Left hindlimb (tissue), 1 donor: ENCODE measurements at places on chromosomes 3 and 15.
A peak's percentile ranks its signal among the peaks of the same experiment; 100 is the strongest.

- no peak for DNase-seq
Measured at GRCh38 chr15:31461375-31461774, 134.7 kb downstream of the KLF13 start.

GRCh38 chr15:94412979-94413746 is 181.8 kb downstream of the MCTP2 start:
- DNase-seq, result no peak

DNA sequence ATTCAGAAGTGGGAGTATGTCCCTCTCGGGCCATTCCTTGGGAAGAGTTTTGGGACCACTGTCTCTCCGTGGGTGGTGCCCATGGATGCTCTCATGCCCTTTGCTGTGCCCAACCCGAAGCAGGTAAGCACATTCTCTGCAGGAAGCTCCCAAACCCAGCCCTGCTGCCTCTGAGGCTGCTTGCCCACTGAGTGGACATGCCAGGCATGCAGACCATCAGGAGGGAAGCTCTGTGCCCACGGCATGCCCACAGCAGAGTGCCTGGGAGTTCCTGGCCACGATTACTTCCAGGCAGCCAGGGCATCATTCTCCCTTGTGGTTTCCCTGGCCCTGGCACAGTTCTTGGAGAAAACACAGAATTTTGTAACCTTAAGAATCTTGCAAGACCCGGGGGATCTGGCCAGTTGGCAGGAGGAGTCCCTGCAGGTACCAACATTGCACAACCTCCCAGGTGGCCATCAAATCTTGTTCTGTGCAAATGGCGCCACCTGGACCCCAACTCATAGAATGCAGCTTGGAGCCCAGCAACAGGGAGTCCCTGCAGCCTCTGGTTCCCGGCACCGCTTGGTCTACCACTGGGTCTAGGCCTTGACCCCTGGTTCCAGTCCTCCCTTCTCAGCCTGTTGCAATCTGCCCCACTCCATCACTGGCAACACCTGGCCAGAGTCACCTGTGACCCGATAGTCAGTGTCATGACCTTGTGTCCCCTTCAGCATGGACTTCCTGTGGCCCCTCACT is 20.4 kb downstream of the FAH start:
- DNase-seq, result no peak

DNA sequence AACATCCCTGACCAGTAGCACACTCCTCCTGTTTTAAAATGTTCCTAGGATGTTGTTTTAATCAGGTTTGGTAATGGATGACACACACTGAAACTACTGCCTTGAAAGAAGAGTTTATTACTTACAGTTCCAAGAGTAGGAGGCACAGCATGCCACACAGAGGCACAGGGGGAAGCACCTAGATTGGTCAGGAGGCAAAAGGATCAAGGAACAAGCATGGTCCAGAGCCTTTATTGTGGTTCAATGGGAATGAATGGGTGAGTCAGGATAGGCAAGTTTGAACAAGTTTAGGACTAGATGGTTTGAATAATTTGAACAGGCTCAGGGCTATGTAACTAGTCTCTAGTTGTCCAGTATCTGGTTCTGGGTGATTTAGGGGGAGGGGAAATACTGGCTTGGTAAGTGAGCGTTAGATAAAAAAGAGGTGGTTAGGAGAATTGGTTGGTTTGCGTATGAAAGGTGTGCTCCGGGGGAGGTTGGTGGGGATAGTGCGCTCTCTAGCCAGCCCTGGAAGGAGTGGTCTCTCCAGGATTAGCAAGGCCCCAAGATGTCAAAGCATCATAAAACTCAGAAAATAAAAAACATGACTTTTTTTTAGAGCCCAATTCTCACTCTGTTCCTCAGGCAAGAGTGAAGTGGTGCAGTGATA is 35.1 kb downstream of the TMOD3 start:
- DNase-seq, result no peak

DNA sequence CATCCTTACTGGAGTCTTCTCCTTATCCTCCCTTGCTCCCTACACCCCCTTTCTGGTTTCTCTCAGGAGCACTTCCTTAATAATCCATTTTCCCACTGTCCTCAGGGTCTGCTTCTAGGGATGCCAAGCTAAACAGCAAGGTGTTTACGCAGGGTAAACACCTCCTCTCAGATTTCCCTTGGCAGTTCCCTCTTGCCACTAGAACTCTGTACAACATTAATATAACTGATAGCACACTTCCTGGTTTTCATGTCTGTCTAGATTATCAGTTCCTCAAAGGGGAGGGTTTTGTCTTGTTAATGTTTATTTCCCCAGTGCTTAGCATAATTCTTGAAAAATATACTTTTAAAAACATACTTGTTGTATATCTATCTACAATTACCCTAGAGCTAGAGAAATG is 118.0 kb upstream of the SLC24A5 start:
- no peak for DNase-seq

DNA sequence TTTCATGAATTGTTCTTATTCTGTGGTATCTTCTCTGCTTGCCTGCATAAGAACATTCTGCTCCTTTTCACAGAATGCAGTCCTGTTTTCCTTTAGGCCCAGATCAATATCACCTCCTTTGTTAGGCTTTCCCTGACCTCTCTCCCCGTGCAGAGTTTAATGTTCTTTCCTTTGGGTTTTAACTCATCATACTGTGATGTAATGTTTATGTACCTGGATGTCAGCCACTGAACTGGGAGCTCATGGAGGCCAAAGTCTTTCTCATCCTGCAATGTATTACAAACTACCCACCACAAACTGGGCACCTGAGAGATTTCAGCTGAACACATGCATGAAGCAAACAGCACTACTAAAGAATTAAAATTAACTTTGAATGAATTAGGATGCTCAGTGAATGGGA is 192.8 kb upstream of the RORA start:
- DNase-seq, result no peak

DNA sequence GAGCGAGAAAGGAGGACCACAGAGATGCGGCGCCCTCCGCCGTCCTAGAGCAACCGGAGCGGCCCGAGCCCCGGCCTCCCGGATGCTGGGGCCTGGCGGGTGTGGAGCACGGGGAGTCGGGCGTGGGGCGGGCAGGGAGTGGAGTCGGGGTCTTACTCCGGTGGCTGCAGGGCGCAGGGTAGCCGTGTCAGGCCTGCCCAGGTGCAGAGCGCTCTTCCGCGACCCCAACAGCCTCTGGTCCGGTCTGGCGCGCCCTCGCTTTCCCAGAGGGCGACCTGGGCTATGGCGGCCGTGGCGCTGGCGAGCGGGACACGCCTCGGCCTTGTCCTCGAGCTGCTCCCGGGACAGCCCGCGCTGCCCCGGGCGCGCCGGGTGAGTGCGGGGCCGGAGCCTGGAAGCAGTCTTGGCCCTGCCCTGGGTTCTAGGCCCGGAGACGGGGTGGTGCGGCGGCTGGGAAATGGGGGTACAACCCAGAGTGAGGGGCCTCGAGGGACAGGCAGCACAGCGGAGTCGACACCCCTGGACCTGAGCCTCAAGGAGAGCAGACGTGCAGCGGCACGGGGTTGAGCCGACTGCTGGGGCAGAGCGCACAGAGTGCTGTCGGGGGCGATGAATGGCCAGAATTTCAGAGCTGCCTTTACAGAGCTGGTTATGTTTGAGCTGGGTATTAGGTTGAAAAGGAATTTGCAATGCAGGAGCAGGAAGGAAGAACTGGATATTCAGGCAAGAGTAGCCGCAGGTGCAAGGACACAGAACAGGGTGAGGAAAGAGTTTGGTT is at the start of gene ZNF662:
ZNF662 (plus strand) TSS at position 73 of the 778 bp plus-strand sequence. CDS start 1,973 bp downstream, outside the sequence.
- DNase-seq, result peak; percentile 77

DNA sequence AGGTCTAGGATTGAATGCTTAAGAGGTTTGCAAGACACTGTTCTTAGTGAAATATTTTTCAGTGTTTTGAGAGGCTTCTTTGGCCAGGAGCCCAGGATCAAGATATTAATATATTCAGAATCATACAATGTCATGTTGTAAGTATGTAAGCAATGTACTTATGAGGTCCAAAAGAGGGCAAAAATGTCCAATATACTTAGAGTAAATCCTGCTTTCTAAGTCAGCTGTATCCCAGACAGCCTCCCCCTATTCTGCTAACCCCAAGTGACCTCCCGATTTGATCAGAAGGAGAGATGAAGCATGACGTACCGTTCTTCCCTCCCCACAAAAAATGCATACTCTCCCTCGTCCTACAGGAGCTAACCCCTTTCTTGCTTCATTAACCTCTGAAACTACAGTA is 70.9 kb downstream of the CHAC1 start:
- DNase-seq, result peak; percentile 37

GRCh38 chr3:120446891-120447668 is 3.7 kb downstream of the FSTL1 start:
- no peak for DNase-seq

- no peak for DNase-seq
Measured at GRCh38 chr3:49470714-49471420, 800 bp downstream of the DAG1 start.

- peak; percentile 84 for DNase-seq
Measured at GRCh38 chr3:20040548-20041196, 426 bp downstream of the KAT2B start.

- DNase-seq, result no peak
Measured at GRCh38 chr3:26653811-26654425, 31.3 kb downstream of the LRRC3B start.

DNA sequence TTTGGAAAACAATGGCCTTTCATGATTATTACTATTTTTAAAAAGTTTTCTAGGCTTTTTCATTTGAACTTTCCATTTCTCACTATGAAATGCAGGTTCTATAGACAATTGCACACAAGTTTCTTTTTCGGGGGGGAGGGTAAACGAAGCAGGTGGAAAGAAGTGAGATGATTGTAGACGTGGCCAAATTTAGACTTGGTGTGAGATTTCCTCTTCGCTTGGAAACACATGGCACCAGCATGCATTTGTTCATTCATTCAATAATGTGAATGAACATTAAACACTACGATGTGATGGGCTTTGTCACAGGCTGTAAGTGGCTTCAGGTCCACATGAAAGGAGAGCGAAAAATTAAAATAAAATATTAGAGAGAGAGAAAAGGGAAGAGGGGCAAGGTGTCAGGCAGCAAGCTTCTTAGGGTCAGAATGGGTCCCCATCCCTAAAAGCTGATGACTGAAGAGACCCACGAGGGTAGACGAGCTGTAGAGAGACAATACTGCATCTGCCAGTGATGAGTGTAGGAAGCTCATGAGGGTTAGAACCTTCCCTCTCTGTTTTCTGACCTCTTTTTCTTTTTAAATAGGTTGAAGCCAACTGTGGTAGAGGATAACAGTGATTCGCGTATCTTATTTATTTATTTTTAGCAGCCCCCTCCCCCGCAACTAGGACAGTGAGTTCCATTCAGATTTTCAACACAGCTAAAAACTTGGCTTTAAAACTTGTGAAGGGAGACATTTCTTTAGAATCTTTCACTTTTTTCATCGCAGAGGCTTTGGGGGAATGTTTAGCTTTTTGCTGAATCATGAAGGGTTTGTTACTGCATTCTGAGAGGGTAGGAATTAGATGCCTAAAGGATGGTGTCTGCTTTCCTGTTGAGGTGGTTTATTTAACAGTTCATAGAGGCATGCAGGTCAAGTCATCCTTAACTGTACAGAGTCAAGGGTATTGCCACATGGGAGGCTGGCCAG is 36.2 kb downstream of the GAP43 start:
- no peak for DNase-seq

- peak; percentile 10 for DNase-seq
Measured at GRCh38 chr3:13483286-13483685, 3.2 kb downstream of the HDAC11 start.

- no peak for DNase-seq
Measured at GRCh38 chr15:84862214-84862975, 22.1 kb upstream of the SLC28A1 start.

DNA sequence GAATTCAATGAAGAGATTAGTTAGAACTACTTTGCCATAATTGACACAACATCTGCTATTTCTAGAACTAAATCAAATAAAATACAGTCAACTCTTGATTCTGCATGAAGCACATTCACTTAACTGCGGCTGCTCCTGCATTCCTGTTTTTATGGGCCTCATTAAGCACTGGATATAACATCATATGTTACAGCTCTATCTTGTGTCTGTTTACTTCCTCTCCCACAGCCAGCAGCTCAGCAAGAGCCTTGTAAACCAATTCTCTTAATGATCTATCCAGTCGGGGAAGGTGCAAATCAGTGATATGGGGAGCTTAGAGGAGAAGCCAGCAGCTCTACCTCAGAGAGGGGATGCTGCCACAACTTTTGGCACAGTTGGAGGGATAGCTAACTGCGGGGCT is 329.2 kb downstream of the ARRDC4 start:
- DNase-seq, result no peak

DNA sequence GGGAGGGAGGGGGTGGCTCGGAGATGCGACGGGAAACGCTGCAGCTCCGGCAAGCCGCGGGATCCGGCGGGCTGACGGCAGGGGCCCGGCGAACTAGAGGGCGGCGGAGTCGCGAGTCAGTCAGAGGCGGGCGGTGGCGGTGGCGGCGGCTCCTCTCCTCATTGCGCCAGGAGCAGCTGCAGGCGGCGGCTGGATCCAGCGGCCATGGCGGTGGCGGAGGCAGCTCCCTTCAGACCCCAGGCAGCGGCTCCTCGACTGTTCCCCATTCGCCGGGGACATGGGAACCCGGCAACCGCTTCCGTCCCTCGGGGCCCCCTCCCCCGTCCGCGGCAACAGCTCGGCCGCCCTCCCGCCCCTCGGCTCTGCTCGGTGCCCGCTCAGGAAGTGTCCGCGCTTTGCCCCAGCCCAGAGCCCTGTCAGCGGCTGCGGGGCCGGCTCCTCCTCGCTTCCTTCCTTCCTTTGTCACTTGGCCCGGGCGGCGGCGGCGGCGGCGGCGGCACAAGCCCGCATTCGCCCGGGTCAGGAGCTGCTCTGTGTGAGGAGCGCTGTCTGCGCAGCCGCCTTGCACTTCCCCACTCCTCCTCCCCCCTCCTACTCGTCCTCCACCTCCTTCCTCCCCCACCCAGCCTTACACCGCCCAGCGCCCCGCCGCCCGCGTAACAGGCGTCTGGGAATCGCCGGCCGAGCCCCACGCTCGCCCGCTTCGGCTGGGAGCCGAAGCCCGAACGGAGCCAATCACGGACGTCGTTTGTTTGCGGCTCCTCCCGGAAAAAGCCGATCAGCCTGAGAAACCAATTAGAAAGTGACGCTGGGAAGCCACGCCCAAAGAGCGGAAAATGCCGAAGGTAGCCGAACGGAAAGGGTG is at the start of gene GSK3B:
GSK3B (minus strand) TSS at position 537 of the 865 bp plus-strand sequence. CDS start 1,013 bp downstream, outside the sequence.
- DNase-seq, result peak; percentile 100

DNA sequence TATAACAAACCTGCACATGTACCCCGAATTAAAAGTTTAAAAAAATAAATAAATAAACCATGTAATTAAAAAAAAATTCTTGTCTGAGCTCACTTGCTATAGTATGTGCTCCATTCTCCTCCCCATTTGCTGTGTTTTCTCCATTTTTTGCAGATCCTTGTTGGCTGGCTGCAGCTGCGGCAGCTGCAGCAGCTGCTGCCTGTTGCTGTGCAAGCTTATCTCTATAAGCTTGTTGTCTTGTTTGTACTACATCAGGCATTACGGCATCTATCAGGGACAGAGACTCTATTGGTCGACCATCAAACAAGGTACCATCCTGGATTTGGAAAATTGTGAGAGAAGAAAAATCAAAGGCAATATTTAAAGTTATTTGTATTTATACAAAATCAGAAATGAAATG is 145.9 kb downstream of the TBL1XR1 start:
- no peak for DNase-seq

DNA sequence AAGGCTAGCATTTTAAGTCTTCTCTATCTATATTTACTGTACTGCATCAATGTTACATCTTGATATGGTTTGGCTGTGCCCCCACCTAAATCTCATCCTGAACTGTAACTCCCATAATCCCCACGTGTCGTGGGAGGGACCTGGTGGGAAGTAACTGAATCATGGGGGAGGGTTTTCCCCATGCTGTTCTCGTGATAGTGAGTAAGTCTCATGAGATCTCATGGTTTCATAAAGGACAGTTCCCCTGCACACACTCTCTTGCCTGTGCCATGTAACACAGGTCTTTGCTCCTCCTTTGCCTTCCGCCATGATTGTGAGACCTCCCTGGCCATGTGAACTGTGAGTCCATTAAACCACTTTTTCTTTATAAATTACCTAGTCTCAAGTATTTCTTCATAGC is 161.5 kb downstream of the TBC1D5 start:
- DNase-seq, result no peak
